ENCODE measurements at places on chromosomes 11 and 22. TPM values are rescaled to one million over a fixed set of nuclear protein-coding genes. Genes with fewer than 3 reads are reported as not detected.

NEFH gene
- total RNA-seq = 0.05 TPM

MACROD1 gene
- 6.3 TPM for total RNA-seq

MLC1 gene
- 0.16 TPM for total RNA-seq

APOBEC3G gene
- 20.6 TPM for total RNA-seq

APIP gene
- total RNA-seq = 7.1 TPM

DRD2 gene
- not detected for total RNA-seq

CST6 gene
- total RNA-seq = not detected

DNA sequence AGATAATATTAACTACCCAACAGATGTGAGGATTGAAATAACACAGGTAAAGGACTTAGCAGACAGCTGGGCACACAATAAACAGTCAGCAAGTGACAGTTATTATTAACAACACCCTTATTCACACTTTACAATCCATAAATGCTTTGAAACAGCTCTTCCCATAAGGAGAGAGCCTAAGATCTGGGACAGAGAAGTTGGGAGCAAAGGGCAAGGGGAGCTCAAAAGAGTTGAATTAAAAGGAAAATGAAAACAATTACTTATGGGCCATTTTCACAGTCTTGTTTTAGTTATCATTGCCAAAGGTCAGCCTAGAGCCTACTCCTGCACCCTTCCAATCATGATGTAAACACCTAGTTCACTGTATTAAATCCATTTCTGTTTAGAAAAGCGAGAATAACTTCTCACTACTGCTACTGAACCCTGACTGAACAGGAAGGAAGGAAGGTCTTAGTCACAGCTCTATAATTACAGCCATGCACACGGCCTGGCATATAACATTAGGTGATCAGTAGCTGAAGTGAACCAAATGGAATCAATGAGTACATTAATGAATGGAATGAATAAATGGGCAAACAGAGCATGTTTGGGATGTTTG is 111.3 kb downstream of the PLEKHA7 start:
- H3K4me3 ChIP-seq = no peak overlapping the region
- no peaks in the 10 kb centered on the region for H3K4me1 ChIP-seq
- H3K27ac ChIP-seq = no peak overlapping the region
- DNase-seq = no peak
- no peaks in the 10 kb centered on the region for H3K27me3 ChIP-seq
- no peaks in the 10 kb centered on the region for H3K36me3 ChIP-seq

DNA sequence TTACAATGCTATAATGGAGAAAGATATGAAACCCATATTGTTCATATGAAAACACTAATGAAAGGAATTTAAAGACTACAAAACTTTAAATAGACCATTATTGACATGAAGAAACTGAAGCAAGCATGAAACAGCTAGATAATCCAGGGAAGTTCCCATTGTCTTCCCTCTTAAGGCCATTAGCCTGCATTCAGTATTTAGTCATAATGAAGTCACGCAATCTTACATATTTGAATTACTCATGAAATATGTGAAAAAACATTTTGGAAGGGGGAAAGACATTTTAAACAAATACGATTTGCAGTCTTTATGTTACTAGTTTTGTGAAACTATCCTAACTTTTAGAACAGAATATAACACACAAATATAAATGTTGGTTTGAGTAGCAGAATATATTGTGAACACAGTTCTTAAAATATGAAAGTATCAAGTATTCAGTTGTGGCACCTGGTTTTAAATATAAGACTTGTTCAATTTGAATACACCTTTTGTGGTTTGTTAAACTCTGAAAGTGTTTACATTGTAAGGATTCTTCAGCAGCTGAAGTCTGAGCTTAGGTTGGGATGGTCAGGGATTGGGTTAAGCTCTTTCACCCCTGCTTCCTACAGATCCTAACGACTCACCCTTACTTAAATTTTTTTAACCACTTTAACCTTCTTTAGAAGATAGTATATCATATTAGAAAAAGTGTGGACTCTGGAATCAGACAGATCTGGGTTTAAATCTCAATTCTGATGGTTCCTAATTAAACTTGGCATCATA is 500.3 kb upstream of the TENM4 start:
- no peaks in the 10 kb centered on the region for H3K27me3 ChIP-seq
- DNase-seq = no peak
- no peaks in the 10 kb centered on the region for H3K36me3 ChIP-seq
- H3K4me3 ChIP-seq = no peak overlapping the region
- H3K4me1 ChIP-seq = no peaks in the 10 kb centered on the region
- H3K27ac ChIP-seq = no peak overlapping the region

DNA sequence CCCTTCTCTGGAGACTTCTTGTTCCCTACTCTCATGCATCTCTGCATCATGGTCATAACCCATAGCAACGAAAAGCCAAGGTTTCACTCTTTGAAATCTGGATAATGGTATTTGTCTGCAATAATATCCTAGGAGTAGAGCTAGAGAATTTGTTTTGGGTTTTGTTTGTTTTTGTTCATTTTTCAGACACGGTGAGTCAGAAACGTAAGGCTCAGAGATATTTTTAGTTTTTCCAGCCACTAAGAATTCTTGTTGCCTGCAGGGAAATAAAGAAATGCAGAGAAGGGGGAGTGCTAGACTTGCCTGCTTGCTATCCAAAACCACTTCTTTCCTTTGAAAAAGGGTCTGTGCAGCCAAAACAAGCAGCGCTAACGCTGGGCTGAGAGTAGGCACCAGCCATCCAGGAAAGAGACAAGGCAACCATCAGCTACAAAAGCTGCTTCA is 26.0 kb downstream of the POU2AF3 start:
- H3K36me3 ChIP-seq = no peaks in the 10 kb centered on the region
- H3K4me3 ChIP-seq = no peak overlapping the region
- no peak for DNase-seq
- H3K27me3 ChIP-seq = no peaks in the 10 kb centered on the region

GRCh38 chr11:12375720-12376119 is 1.7 kb upstream of the PARVA start:
- no peaks in the 10 kb centered on the region for H3K27me3 ChIP-seq
- H3K36me3 ChIP-seq = no peaks in the 10 kb centered on the region
- DNase-seq = no peak
- H3K27ac ChIP-seq = no peak overlapping the region
- no peak overlapping the region for H3K4me3 ChIP-seq

DNA sequence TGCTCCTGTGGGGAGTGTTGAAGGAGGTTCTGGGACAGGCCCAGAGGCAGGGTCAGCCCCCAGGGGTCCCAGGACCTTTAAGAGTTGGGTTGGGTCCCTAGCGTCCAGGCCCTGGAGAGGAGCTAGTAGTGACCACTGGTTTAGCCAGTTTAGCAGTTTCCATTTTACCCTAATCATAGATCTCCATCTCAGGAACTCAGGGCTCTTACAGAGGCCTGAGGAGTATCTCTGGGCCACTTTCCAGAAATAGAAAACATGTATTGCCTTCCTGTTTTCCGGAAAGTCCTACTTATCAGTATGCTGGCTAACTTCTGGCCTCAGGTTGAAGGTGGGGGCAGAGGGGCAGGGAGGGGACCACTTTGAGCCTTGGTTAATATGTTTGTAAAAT is 13.5 kb downstream of the NCF4 start:
- peaks cover 18% of the 10 kb centered on the region for H3K4me1 ChIP-seq
- no peak overlapping the region for H3K4me3 ChIP-seq
- H3K36me3 ChIP-seq = peaks cover 6% of the 10 kb centered on the region
- no peak overlapping the region for H3K27ac ChIP-seq

DNA sequence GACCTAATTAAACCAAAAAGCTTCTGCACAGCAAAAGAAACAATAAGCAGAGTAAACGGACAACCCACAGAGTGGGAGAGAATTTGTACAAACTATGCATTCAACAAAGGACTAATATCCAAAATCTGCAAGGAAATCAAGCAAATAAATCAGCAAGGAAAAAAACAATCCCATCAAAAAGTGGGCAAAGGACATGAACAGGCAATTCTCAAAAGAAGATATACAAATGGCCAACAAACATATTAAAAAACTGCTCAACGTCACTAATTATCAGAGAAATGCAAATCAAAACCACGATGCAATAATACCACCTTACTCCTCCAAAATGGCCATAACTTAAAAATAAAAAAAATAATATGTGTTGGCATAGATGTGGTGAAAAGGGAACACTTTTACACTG is 5.2 kb downstream of the PLAAT5 start:
- H3K4me3 ChIP-seq = no peak overlapping the region
- H3K36me3 ChIP-seq = no peaks in the 10 kb centered on the region
- H3K27me3 ChIP-seq = no peaks in the 10 kb centered on the region
- peaks cover 4% of the 10 kb centered on the region for H3K4me1 ChIP-seq
- DNase-seq = no peak

GRCh38 chr11:57779276-57779675 is 17.7 kb downstream of the CTNND1 start:
- H3K27ac ChIP-seq = no peak overlapping the region
- peaks cover 5% of the 10 kb centered on the region for H3K4me1 ChIP-seq
- no peaks in the 10 kb centered on the region for H3K27me3 ChIP-seq
- H3K4me3 ChIP-seq = no peak overlapping the region
- no peak for DNase-seq

- no peaks in the 10 kb centered on the region for H3K27me3 ChIP-seq
- peaks cover 41% of the 10 kb centered on the region for H3K4me1 ChIP-seq
- peaks cover 35% of the 10 kb centered on the region for H3K36me3 ChIP-seq
- no peak overlapping the region for H3K4me3 ChIP-seq
- no peak for DNase-seq
Observed at GRCh38 chr11:8684600-8685290, 2.2 kb downstream of the RPL27A start.

GRCh38 chr11:86418917-86419316 is 44.2 kb downstream of the CCDC81 start:
- no peaks in the 10 kb centered on the region for H3K4me1 ChIP-seq

- H3K27ac ChIP-seq = no peak overlapping the region
- DNase-seq = no peak
- H3K4me3 ChIP-seq = no peak overlapping the region
- H3K4me1 ChIP-seq = no peaks in the 10 kb centered on the region
Observed at GRCh38 chr11:120615391-120615790, 103.8 kb downstream of the GRIK4 start.

GRCh38 chr11:44133335-44133946 is 38.0 kb downstream of the EXT2 start:
- no peaks in the 10 kb centered on the region for H3K4me1 ChIP-seq
- H3K4me3 ChIP-seq = no peak overlapping the region
- no peak overlapping the region for H3K27ac ChIP-seq

- H3K4me1 ChIP-seq = no peaks in the 10 kb centered on the region
- H3K27ac ChIP-seq = no peak overlapping the region
- H3K36me3 ChIP-seq = peaks cover 42% of the 10 kb centered on the region
Observed at GRCh38 chr11:60852117-60852981, 3.4 kb downstream of the PTGDR2 start.

DNA sequence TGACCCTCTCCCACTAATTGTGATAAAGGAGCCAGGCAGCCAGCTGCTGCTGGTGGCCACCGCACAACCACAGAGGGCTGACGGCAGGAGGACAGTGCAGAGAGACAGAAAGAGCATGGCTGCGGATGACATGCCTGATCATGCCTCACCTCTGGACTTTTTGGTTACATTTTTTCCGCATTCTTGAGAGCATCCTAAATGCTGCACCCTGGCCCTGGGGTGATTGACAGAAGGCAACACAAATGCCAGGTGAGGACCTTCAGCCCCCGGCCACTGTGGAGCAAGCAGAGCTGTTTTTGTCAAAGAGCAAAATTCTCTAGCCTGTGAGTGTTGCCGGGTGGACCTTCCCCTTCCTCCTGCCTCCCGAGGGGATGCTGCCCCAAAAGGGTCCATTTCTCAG is 78.5 kb downstream of the RPS6KA4 start:
- no peaks in the 10 kb centered on the region for H3K4me1 ChIP-seq
- DNase-seq = no peak
- H3K36me3 ChIP-seq = no peaks in the 10 kb centered on the region
- no peak overlapping the region for H3K27ac ChIP-seq
- H3K27me3 ChIP-seq = peaks cover 13% of the 10 kb centered on the region

DNA sequence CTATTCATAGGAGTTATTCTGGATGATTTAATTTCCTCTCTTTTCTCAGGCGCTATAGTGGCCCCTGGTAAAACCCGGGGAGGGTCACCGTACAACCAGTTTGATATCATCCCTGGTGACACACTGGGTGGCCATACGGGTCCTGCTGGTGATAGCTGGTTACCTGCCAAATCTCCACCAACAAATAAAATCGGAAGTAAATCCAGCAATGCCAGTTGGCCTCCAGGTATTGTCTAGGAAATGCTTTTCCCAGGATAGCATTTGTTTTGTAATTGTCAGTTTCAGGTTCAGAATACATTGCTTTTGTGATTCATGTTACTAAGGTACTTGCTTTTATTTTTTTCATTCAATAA is 35.6 kb upstream of the ADSL start:
- no peak for DNase-seq
- no peak overlapping the region for H3K27ac ChIP-seq
- peaks cover 14% of the 10 kb centered on the region for H3K4me1 ChIP-seq
- H3K36me3 ChIP-seq = peaks cover 90% of the 10 kb centered on the region

GRCh38 chr22:18056807-18057474 is 20.8 kb upstream of the PEX26 start:
- H3K4me3 ChIP-seq = no peak overlapping the region
- no peak overlapping the region for H3K27ac ChIP-seq
- no peaks in the 10 kb centered on the region for H3K36me3 ChIP-seq
- H3K27me3 ChIP-seq = no peaks in the 10 kb centered on the region
- H3K4me1 ChIP-seq = no peaks in the 10 kb centered on the region

DNA sequence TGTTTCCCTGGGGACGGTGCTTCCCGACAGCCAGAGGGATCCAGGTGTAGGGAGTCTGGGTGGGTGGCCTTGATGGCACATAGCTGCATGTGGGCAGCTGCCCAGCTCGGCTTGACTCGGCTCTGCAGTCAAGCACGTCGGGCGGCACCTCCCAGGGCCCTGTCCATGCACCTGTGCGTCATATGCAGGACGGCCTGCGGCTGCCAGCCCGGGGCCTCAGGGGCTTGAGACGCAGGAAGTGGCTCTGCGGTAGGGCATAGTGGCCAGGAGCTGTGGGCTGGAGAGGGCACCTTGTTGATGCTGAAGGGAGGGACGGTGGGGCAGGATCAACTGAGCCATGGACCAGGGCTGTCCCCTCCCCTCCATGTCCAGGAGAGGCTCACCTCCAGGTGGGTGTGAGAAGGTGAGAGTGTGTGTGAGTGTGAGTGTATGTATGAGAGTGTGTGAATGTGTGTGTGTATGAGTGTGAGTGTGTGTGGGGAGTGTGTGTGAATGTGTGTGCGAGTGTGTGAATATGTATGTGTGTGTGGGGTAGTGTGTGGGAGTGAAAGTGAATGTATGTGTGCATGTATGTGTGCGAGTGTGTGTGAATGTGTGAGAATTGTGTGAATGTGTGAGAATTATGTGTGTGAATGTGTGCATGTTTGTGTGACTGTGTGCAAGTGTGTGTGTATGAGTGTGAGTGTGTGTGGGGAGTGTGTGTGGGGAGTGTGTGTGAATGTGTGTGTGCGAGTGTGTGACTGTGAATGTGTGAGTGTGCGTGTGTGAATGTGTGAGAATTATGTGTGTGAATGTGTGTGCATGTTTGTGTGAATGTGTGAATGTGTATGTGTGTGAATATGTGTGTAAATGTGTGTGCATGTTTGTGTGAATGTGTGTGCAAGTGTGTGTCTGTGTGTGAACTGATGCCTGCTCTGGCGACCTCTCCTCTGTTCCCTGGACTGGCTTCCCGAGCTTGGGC is 5.7 kb upstream of the SUN2 start:
- H3K4me3 ChIP-seq = no peak overlapping the region
- no peaks in the 10 kb centered on the region for H3K27me3 ChIP-seq
- H3K36me3 ChIP-seq = no peaks in the 10 kb centered on the region

GRCh38 chr22:37383341-37383740 is 43.9 kb downstream of the ELFN2 start:
- no peaks in the 10 kb centered on the region for H3K36me3 ChIP-seq
- H3K27ac ChIP-seq = no peak overlapping the region
- no peaks in the 10 kb centered on the region for H3K4me1 ChIP-seq
- peaks cover 6% of the 10 kb centered on the region for H3K27me3 ChIP-seq
- H3K4me3 ChIP-seq = no peak overlapping the region

GRCh38 chr11:116927163-116927974 is 89.9 kb upstream of the APOA1 start:
- H3K27ac ChIP-seq = peak overlapping the region; percentile 79
- H3K27me3 ChIP-seq = no peaks in the 10 kb centered on the region
- peaks cover 9% of the 10 kb centered on the region for H3K36me3 ChIP-seq
- DNase-seq = peak; percentile 25
- no peak overlapping the region for H3K4me3 ChIP-seq

Measured in CD4-positive, alpha-beta T cell (primary cell).